ENCODE measurements at places on chromosomes 6 and 20. TPM values are rescaled to one million over a fixed set of nuclear protein-coding genes. Genes with fewer than 3 reads are reported as not detected.

Gene LIN28B
- 0.11 TPM for total RNA-seq

Gene NRSN1
- not detected for total RNA-seq

Gene PLEKHG1
- 1.3 TPM for total RNA-seq

Gene SH3BGRL2
- total RNA-seq, result 3.8 TPM

Gene CCN6
- not detected for total RNA-seq

Gene SCRT2
- not detected for total RNA-seq

Gene CHRNA4
- total RNA-seq, result not detected

Gene EIF6
- total RNA-seq, result 292 TPM

Gene ZSCAN23
- 3.4 TPM for total RNA-seq

DNA sequence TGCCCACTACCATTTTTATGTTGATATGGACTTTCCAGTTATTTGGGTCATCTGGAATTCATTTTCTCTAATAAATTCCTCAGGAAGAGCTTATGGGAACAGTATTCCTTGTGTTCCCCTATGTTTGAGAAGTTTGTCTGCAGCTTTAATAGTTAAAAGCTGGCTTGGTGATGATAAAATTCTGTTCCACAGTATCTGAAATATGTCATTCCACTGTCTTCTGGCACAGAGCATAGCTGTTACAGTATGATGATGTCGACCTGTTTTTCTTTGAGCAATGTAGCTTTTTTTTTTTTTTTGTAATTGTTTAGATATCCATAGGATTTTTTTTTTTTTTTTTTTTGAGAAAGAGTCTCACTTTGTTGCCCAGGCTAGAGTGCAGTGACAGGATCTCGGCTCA lies 43.2 kb downstream of the NCOA3 start:
- DNase-seq, result no peak

GRCh38 chr6:148085631-148086331 lies 256.9 kb upstream of the SASH1 start:
- no peak for DNase-seq

DNA sequence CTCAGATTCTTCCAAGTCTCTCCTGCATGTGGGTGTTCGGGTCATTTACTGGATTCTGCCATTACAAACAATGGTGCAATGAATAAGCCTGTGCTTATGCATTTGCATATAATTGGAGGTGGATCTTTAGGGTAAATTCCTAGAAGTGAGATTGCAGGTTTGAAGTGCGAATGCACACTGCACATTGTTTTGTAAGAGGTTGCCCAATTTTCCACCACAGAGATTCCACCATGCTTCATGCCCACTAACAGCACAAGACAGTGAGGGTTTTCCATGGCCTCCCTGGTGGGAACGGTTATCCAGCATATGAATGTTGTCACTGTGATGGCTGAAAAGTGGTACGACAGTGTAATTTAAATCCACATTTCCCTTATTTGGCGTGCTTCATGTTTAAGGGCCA lies 178.8 kb upstream of the PMEPA1 start:
- no peak for DNase-seq

GRCh38 chr6:89951574-89952104 lies 57.4 kb downstream of the GJA10 start:
- DNase-seq, result peak; percentile 87

DNA sequence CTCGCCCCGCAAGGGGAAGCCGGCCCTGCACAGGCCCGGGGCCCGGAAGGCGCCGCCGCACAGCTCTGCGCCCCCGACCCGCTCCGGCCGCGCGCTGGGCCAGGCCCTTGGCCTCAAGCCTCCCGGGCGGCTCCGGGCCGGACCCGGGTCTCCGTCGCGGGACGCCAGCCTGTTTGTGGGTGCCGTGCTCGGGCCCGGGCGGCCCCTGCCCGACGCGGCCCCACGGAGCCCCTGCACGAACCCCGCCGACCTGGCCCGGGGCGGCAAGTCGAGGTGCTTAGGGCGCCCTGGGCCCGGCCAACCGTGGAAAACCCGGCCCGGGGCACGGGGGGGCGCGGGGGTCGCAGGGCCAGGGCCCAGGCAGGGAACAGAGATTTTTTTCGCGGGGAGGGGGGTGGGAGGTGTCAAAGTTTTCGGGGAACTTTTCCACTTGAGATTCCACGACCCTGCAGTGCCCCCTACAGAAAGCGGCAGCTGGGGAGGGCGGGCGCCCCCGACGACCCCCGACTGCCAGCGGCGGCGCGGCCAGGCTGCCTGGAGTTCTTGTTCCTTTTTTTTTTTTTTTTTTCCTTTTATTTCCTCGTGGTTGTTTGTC lies 805 bp upstream of the STX16 start:
- no peak for DNase-seq

- DNase-seq, result no peak
Observed at GRCh38 chr20:62276439-62276838, 26.4 kb upstream of the ADRM1 start.

DNA sequence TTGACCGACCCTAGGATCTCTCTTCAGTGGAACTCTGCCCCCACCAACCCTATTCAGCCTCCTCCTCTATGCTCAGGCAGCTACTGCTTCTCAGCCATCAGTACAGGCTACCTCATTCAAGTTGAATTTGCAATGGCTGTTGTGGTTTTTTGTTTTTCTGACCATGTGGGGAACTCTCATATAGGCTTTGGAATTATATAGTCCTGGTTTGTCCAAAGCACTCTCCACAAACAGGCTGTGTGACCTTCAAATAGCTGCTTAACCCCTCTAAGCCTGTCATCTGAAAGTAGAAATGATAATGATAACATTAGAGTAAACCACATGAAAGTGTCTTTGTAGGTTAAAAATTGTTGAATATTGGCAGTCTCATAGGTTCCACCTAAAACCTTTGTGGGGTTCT lies 80.3 kb downstream of the UNC5CL start:
- no peak for DNase-seq

GRCh38 chr6:64672131-64672530 lies 1034.9 kb downstream of the EYS start:
- no peak for DNase-seq

DNA sequence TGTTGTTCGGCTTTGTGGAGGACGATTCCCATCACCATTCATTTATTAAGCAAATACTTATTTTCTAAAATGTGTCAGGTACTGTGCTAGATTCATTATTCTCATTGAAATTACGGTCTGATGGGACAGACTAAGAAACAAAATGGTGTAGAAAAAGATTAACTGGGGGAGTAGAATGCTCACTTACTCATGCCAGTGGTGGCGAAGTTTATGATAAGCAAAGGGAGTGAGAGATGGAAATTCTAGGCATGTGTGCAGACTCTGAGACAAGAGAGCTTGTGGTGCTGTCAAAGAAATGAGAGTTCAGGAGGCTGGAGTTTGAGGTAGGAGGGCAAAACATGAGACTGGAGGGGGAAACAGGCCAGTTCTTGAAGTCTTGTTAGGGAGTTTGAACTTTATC lies 896 bp downstream of the RPP21 start:
- no peak for DNase-seq

DNA sequence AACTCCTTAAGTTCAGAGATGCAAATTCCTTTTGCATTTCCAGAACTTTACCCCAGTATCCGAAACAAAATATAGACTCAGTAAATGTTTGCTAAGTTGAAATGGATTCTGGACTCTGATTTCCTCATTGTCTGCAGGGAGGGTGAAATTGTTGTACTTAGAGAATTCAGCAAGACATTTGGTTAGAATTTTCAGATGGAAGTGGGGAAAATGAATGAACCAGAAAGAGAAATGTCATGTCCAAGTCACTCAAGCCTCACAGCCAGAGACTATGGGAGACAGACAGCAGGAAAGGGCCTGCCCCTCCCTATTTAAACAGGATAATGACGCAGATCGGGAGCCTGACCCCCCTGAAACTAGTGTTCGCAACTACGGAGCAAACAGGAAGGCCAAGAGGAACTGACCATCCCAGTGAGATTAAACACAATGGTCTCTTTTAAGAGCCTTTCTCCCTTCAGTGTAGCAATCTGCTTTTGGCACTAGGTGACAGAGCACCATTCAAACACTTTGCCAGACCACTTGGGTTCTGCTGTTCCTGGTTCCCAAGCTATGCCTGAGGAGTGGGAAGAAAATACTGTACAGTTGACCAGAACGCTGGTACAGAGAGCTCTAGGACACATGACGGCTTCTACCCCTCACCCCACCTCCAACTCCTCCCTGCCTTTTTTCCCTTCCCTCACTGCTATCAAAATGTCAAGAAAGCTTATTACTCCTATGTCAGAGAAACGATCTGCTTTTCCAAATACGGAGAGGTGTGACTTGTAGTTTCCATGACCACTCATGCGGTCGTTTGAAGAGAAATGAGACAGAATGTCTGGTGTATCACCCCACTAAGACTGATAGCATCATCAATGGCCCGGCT lies 13.7 kb downstream of the NEDD9 start:
- DNase-seq, result peak; percentile 82

GRCh38 chr20:59515013-59515905 lies 89.1 kb upstream of the PHACTR3 start:
- DNase-seq, result peak; percentile 78

DNA sequence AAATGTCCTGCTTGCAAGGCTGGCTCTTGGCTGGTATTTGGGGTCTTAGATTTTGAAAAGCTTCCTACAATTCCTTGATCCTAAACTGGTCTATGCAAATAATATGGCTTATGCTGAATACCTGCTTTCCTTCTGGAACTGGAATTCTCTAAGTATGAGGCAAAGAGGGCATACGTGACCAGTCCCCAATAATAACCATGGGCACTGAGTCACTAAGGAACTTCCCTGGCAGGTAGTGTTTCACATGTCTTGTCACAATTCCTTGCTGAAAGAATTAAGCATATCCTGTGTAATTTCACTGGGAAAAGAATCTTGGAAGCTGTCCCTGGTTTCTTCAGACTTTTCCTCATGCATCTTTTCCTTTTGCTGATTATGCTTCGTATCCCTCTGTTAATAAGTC lies 106.5 kb downstream of the MMS22L start:
- peak; percentile 21 for DNase-seq

- peak; percentile 78 for DNase-seq
Observed at GRCh38 chr20:4951299-4951698, 50.0 kb downstream of the SLC23A2 start.

- no peak for DNase-seq
Observed at GRCh38 chr6:157683707-157684106, 139.3 kb upstream of the SNX9 start.

DNA sequence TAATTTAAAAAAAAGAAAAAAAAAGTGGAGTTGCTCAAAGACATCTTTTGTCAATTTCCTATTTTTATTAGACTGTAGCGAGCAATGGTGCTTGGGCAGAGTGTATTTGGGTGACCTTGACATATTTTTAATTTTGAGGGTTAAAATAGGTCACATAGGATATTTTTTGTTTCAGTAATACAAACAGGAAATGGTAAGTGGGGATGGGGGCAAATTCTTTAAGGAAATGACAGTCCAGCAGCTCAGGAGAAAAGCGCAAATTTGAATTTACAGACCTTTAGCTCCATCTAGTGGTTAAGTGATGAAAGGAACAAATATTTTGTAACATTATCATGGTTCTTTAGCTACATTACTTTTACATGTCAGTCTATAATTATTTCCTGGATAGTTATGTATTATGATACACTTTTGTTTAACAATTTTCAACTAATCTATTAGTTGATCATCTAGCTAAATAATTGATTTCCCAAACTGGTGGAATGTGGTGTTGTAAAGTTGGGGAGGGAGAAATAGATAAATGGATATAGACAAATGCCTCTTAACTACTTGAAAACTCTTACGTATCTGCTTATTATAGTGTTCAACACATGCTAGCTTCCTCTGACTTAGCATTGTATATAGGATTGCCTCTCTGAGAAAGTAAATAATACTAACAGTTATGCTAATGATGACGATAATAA lies 10.0 kb downstream of the CITED2 start:
- peak; percentile 64 for DNase-seq

DNA sequence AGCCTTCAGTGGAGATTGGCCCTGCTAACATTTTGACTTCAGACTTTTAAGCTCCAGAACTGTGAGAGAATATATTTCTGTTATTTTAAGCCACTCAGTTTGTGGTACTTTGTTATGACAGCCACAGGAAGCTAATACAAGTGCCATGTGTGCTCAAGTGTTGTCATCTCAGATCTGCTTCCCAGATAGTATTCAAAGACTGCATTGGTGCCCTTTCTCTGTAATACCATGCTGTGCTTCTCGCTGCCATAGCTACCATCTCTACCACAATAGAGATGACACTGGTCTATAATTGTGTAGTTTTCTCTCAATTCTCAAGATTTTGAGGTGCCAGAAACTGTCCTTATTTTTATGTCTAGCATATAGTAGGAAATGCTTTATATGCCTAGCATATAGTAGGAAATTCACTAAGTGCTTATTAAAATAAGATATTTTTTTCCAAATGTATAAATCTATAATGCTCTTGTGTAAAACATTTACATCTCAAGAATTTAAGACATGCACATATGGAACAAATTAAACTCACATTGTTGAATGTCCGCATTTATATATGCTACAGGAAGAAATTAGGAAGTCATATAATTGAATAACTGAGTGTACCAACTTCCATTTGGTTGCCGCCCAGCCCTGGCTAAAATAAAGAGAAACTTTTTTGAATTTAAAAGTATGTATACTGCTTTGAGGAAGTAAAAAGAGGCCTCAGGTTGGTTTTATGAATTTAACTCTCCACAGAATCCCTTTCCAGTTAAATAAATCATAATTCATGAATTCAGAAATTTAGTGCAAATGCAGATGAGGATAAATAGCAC lies 77.6 kb downstream of the TPBG start:
- DNase-seq, result no peak

DNA sequence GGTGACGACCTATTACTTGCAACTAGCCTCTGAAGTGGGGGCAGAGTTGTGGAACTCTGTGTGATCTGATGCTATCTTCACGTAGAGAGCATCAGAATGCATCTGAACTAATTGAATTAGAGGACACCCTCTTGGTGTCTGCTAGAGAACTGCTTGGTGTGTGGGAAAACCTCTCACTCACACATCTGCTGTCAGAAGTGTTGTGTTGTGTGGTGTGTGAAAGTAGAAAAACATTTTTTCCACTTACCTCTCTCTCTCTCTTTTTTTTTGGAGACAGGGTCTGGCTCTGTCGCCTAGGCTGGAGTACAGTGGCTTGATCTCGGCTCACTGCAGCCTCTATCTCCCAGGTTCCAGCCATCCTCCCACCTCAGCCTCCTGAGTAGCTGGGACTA lies 90.0 kb downstream of the CHMP4B start:
- DNase-seq, result no peak

GRCh38 chr6:32972353-32973143 lies 4.2 kb downstream of the BRD2 start:
- DNase-seq, result no peak

GRCh38 chr6:25112322-25112773 lies 166.8 kb upstream of the CARMIL1 start:
- DNase-seq, result no peak

GRCh38 chr6:127963495-127963894 lies 62.6 kb upstream of the THEMIS start:
- no peak for DNase-seq

GRCh38 chr6:121879149-121879548 lies 443.7 kb downstream of the GJA1 start:
- no peak for DNase-seq

DNA sequence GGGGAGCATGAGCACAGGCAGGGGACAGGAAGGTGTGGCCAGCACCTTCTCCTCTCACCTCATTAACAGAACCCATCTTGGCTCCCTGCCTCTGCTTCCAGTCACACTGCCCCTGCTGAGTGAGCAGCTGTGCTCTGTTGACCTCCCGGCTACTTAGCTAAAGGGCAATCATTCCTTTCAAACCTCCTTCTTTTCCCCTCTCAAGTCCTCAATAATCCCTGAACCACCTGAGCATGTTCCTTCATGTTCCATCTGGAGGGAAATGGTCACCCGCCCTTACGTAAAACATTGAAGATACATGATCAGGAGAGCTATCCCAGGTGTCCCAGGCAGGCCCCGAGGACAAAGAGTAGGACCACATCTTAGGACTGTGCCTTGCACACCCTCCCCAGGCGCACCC lies 21.7 kb upstream of the MRPS10 start:
- no peak for DNase-seq
